ENCODE measurements at places on chromosomes 2 and 18.

DNA sequence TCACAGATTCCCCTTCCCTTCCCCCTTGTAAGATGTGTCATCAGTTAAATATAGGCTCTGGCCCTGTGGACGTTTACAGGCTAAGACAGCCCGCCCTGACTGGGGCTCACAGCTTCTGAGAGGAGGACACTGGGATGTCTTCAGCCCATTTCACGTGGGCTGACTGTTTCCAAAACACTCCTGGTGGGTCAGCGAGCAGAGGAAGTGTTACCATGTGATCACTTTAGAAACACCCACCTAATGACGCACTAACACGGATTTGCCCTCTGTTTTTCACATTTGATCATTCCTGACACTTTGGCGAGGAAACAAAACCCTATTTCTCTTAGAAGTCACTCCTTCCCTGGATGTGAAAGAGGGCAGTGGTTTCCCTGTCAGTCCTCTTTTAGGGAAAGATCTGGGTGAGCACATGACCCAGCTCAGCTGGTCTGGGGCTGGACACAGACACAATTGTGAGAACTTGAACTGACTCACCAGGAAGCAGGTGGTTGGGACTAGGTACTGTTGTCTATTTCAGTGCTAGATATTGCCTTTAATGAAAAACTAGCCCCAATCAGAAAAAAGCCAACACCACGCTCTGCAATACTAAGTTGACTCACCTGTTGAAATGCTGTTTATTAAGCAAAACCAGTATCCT is 38.8 kb downstream of the BMP10 start:
- no peak for DNase-seq

- DNase-seq: no peak
Observed at GRCh38 chr2:237326266-237327171, 87.4 kb downstream of the COL6A3 start.

DNA sequence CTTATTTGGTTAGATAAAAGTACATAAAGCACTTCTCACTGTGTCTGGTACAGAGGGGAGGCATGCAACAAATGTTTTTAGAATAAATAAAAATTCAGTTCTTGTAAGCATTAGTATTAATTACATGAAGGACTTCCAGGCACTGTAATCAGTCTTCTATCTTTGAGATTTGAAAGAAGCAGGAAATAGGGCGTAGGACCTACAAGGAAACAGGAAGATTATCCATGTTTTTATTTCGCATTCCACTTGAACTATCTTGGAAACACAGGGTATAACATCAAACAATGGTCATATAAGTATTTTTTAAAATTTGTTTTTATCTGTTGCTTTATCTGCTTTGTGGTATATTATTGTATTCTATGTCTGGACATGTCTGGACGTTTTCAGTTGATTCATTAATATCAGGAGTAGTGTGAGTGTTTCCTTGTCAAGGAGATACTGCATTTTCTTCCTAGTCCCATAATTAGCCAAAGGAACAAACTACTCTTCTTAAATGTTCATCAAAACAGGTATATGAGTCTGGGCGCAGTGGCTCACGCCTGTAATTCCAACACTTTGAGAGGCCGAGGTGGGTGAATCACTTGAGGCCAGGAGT is 32.5 kb downstream of the BMPR2 start:
- DNase-seq: no peak

GRCh38 chr2:8144785-8145184 is 537.1 kb upstream of the ID2 start:
- DNase-seq: no peak

DNA sequence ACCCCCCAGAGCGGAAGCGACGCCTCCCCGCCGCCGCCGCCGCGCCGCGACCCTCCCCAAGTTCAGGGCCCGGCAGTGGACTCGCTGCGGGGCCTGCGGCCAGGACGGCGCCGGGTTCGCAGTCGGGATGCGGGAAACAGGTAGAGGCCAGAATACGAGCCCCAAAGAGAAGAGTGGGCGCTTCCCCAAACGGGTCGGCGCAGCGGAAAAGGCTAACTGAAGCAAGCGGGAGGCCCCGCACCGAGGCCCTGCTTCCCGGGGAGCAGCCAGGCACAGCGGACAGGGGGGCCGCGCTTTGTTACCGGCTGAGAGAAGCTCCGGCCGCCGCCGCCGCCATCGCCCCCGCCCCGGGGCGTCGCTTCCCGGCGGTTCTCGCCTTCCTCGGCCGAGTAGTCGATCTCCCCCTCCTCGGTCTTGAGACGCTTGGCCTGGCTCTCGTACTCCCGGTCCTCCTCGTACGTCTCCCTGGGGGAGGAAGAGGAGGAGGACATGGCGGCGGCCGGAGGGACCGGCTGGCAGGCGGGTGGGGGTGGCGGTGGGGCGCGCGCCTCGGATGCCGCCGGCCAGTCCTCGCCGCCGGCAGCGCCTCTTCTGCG is 494 bp downstream of the HNRNPLL start:
- no peak for DNase-seq

- DNase-seq: no peak
Observed at GRCh38 chr2:137179542-137179941, 414.2 kb downstream of the THSD7B start.

GRCh38 chr2:10036095-10036884 is 7.1 kb upstream of the KLF11 start:
- no peak for DNase-seq

DNA sequence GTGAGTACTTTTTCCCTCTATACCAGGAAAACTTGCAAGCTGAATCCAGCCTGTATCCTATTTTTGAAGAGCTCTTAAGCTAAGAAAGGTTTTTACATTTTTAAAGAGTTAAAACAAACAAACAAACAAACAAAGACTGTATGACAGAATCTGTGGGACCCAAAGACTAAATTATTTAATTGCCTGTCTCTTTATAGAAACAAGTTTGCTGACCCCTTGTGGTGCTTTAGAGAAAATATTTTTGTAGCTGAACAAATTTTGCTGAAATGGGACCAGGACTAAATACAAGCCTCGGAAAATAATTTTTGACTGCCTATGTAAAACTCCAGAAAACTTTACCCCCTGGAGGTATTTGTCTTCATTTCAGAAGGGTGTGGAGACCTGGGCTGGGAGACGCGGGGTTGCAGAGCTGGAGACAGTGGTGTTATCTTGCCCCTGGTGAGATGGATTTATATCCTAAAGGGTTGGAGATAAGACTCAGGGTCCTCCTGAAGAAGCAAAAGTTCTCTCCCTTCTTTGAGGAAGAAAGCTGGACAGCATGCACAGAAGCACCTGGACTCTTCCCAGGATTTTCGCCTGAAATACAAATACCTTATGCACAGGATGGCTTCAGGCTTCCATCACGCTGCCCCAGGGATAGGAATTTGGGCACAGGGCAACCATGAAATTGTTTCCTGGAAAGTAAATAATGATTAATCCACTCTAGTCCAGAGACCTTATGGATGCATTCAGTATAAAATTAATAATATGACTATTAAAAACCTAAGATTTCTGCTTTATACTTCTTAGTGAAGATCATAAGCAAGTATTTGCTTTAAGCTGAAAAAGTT is 54.3 kb downstream of the TMX3 start:
- DNase-seq: peak; percentile 78

GRCh38 chr18:78427081-78427480 is 552.5 kb upstream of the SALL3 start:
- DNase-seq: no peak

GRCh38 chr2:43178602-43179542 is 47.5 kb downstream of the ZFP36L2 start:
- DNase-seq: peak; percentile 59

DNA sequence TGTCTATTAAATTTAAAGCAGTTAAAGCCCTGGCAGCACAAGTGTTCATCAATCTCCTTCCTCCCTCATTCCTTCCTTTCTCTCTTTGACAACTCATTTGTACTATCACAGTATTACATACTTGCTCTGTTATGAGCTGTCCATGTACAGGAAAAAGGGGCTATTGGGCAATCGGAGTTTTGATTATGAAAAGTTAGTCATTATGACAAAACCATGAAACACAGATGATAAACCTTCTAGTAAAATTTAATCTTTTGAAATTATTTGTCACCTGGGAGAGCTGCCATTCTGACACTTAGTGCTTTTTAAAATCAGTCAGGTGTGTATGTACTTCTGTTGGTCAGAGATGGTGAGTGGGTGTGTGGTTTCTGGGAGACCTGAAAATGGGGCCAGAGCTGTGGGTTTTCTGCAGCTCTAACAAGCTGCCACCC is 39.4 kb downstream of the MAP4K4 start:
- DNase-seq: no peak

DNA sequence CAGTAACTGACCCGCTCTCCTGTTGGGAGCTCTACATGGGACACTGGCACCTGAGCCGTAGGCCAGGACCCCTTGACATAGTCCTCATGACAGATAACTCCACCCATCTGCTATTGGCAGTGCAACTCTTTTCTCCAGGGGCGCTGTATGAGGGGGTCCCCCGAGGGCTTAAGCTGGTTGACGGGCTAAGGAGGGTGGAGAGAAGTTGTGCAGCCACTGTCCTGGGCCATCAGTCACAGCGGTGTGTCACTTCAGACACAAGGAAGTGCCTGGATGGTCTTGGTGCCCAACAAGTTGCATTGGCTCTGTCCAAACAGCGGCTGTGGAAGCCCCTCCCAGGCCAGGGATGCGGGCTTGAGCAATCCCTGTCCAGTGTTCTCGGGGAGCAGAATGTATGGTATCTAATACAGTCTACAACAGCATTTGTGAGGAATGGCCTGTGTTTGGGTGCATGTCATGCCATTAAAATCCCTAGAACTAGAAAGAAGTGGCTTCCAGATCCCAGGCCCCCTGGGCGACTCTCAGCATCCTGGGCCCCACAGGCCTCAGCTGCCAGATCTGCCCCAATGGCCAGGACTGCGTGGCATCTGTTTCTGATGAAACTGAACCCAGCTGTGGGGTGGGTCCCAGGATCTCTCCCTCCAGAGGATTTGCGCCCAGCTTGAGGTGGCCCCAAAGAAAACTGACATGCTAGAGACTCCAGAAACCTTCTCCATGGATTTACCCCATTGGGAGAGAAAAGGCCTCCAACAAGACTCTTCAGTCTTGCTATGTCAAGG is 23.3 kb downstream of the TTC32 start:
- no peak for DNase-seq

DNA sequence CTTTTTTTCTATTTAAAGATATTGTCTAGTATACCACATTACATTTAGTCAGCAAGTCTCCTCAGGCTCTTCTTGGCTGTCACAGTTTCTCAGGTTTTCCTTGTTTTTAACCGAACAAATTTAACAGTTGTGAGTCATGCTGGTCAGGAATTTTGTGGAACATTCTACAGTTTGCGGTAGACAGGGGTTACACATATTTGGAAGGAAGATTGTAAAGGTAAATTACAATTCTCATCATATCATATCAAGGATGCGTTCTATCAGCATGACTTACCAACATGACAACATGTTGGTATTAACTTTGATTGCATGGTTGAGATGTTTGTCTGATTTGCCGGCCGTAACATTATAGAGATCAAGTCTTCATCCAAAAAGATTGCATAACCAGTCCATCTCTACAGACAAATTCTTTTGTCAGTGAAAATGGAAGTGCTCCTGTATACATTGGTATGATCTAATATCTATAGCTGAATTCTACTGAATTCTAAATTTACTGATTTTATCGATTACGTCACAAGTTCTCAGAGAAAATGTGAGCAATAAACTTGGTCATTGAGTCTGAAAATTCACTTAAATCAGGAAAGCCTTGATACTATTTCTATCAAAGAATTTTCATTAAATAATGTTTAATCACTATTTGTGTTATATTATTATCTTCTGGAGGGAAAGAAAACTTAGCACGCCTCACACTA is 664.4 kb upstream of the SLC8A1 start:
- DNase-seq: no peak

DNA sequence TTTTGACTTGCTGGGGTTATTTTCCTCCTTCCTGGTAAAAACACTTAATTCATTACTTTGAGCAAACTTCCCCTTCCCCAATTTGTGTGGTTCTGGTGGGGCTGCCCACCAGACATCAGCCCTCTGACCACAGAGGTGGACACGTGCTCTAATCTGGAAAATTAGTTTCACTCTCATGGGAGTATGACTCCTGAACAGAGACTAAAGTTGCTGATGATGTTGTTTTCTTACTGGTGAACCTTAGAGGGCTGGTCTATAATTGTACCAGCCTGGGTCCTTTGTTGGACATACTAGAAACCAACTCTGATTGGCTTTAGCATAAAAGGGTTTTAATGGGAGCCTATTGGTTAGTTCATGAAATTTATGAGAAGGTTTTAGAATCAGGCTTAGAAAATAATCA is 54.1 kb upstream of the ACYP2 start:
- no peak for DNase-seq

GRCh38 chr18:1296237-1296636 is 391.6 kb downstream of the ADCYAP1 start:
- DNase-seq: no peak

GRCh38 chr2:102417946-102418345 is 5.0 kb upstream of the IL18RAP start:
- no peak for DNase-seq

DNA sequence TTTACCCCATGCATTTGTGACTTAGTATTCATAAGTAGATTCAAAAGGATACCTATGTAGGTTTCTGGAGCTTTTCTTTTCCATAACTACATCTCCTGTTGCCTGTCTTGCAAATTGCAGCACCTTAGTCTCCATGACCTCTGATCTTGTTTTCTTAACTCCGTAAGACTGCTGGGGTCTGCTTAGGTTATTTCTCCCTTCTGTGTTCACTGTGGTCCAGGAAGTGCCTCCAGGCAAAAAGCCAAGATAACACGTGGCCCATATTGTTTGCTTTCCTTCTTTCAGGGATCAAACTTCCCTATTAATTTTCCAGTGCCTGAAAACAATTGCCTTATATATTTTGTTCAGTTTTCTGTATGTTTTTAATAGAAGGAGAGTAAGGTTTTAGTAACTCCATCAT is 86.4 kb downstream of the GCA start:
- DNase-seq: peak; percentile 34

- no peak for DNase-seq
Observed at GRCh38 chr18:76821356-76821874, 942 bp upstream of the ZNF236 start.

GRCh38 chr2:23453836-23454460 is 69.0 kb downstream of the KLHL29 start:
- no peak for DNase-seq

- no peak for DNase-seq
Observed at GRCh38 chr2:129731907-129732629, 247.4 kb upstream of the RAB6C start.

GRCh38 chr2:200964498-200964897 is 1.0 kb upstream of the ORC2 start:
- no peak for DNase-seq

- DNase-seq: no peak
Observed at GRCh38 chr2:41736105-41736567, 311.7 kb upstream of the PKDCC start.

GRCh38 chr2:84454581-84454980 is 4.5 kb downstream of the SUCLG1 start:
- DNase-seq: no peak

GRCh38 chr2:114745700-114746099 is 303.3 kb downstream of the DPP10 start:
- no peak for DNase-seq
